ENCODE measurements at places on chromosomes 6 and 20. TPM values are rescaled to one million over a fixed set of nuclear protein-coding genes. Genes with fewer than 3 reads are reported as not detected.

SAMD10 gene
- total RNA-seq = 2.7 TPM

DNA sequence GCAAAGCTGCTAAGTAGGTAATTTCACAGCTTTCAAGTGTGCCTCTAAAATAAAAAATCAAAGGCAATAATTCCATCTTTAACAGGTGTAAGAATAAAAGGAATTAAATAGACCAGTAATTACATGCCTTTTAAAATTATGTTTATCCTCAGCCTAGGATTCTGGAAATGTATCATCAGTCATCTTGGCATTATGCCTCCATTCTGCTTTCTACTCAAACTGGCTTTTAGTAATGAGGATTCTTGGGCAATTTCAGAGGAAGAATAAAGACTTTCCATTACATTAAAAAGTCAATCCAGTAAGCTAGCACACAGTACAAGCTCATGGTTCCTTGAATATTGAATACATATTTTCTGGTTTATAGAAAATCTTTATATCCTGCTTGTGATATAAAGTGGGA, 44.7 kb downstream of the GSTA2 start:
- DNase-seq = peak; percentile 31

- DNase-seq = no peak
These were observed 42.8 kb downstream of the MCHR2 start for GRCh38 chr6:99951016-99951805.

- no peak for DNase-seq
These were observed 1.6 kb upstream of the CD93 start for GRCh38 chr20:23087587-23088251.

DNA sequence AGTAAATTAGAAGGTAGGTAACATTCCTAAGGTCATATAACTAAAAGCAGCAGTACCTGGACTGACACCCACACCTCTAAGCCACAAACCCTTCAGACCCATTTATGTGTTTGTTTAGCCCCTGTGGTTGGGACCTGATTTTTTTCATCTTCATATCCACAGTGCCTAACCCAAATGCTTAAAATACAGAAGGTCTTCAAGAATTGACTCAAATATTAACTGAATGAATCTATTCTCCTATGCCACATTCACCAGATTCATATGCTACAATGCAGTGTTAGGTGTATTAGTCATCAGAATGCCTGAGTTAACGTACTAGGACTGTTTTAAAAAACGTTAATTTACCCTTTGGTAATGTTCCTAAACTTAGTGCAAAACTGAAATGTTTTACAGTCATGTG, 124.8 kb downstream of the AHI1 start:
- no peak for DNase-seq

- DNase-seq = no peak
These were observed 273.8 kb downstream of the GMDS start for GRCh38 chr6:1971612-1972011.
